ENCODE measurements at places on chromosomes 16 and 17.

DNA sequence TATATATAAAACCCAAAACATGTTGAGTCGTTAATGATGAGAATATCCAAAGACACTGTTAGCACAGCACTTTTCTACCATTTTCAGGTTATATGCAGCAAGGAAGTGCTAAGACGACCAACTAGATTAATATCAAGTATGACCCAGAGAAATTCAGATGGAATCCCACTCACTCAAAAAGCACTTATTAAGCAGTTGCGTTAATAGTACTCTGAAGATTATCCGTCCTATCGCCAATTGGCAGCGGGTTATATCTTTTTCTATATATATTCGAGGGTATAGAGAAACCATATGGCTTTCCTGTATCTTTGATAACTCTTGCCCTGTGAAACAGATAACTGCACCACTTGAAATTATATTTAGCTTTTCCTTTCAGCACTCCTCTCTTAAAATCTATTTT is 1.1 kb downstream of the CRLF3 start:
- DNase-seq: no peak

DNA sequence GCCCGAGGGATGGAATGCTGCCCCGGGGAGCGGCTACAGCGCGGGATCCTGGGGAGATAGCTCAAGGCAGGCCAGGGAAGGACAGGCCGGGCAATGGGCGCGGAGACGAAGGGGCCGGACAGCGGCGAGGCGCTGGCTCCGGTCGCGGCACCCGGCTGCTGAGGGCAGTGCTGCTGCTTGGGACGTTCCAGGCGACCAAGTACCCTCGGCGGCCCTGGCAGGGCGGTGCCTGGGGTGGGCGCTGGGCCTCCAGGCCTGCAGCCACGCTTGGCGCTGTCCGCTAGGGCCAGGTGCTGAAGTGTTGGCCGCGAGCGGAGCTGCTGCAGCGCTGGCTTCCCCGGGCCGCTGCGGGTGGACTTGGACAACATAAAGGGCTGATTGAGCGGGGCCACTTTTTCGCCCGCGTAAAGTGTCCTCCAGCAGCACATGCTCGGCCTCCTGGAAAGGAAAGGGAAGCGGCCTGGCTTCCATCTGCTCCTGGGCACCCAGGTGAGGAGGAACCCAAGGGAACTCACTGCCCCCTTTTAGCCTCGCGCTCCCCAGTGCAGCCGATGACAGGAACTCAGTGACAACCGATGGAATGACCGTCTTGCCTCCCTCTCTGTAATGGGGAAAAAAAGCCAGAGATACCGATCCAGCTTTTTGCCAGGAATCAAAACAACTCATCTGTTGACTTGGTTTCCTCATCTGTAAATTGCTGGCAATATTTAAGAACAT is 23.7 kb downstream of the CLEC3A start:
- DNase-seq: peak; percentile 85

- no peak for DNase-seq
Observed at GRCh38 chr16:89317729-89318429, 100.4 kb downstream of the ZNF778 start.

DNA sequence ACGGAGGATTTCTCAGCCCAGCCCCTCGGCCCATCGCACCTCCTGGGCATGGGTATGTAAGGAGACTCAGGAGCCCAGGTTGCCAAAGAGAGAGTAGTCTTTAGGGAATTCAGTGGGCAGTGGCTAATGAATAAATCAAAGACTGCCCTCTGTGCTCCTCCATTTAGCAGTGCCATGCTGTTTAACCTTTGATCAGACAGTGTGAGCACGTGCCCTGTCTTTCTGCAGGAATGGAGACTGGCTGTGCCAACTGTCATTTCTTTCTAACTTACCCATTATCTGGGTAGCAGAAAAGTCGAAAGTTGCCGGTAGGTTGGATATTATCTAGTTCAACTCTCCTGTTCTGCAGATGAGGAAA is 62.4 kb downstream of the CDRT4 start:
- DNase-seq: no peak

- DNase-seq: no peak
Observed at GRCh38 chr17:47821031-47821423, 567 bp downstream of the OSBPL7 start.

DNA sequence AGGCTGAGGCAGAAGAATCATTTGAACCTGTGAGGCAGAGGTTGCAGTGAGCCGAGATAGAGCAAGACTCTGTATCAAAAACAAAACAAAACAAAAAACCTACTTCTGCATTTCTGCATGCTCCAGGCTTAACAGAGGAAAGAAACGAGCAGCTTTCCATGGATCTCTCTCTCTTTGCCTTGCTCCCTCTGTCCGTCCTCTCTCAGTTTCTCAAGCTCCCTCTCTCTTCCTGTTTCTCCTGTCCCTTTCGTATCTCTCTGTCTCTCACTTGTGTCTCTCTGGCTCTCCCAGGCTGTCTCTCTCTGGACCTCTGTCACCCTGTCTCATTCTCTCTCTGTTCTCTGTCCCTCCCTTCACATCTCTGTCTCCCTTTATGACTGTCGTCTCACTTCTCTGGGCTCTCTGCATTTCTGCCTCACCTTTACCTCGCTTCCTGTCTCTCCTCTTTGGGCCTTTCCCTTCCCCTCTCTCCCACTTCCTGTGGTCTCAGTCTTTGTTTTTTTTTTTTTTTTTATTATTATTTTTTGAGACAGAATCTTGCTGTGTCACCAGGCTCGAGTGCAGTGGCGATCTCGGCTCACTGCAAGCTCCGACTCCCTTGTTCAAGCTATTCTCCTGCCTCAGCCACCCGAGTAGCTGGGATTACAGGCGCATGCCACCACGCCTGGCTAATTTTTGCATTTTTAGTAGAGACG is 4.1 kb upstream of the PITPNA start:
- DNase-seq: no peak

GRCh38 chr17:39563476-39563875 is 44.2 kb downstream of the NEUROD2 start:
- DNase-seq: no peak

DNA sequence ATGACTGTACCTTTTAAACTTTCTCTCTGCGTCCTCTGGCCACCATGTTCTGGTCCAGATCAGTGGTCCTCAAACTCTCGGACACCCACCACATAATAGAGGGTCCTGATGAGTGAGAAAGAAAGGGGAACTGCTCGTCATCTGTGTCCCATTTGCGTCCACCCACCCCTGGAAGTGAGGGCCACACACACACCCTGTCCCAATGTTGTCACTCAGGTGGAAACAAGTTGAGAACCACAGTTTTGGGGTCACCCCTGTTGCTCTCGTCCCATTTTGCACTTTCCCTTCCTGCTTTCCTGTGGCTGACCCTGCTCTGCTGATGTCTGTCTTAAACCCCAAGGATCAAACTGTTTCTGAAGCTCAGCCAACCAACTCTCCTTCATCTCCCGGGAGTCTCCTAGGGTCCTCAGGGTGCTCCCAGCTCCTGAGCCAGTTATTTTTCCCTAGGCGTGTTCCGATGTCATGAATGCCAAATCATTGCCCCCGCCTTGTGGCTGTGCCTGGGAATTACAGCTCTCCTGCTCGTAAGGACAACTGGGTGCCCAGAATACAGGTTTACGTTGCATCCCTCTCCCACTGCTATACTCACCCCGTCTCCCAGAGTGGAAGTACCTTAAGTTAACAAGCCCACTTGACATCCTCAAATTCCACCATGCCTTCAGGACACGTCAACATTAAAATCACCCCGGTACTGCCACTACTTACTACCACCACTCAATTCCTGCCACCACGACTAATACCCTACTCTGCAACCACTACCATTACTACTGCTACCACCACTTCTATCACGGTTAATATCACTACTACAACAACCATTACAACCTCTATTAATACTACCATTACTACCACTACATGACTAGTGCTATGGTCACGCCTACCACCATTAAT is 26.0 kb upstream of the HNF1B start:
- peak; percentile 83 for DNase-seq

DNA sequence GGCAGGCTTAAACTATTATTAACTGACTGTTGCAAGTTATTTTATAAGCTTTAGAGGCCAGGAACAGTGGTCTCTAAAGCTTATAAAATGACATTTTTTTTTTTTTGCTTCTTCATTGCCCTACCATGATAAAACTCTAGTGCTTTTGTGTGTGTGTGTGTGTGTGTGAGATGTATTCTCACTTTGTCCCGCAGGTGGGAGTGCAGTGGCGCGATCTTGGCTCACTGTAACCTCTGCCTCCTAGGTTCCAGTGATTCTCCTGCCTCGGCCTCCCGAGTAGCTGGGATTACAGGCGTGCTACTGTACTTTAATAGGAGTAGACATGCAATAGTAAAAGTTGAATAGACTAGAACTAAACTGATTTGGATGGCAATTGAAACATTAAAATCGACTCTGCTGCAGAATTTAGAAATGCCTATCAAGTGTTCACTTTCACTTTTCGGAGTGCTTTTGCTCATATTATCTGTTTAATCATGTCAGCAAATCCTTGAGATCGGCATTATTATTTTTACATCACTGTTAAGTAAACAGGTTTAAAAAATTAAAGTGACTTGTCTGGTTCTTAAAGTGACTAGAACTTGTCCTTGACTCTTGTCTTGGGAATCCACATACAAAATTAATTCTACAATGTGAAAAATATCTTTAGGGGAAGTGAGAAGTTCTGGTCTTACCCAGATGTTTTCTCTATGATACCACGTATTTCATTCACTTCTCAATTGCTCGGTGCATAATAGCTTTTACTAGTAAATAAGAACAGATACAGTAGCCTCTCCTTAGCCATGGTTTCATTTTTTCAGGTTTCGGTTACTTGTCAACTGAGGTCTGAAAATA is 8.4 kb upstream of the PCTP start:
- no peak for DNase-seq

DNA sequence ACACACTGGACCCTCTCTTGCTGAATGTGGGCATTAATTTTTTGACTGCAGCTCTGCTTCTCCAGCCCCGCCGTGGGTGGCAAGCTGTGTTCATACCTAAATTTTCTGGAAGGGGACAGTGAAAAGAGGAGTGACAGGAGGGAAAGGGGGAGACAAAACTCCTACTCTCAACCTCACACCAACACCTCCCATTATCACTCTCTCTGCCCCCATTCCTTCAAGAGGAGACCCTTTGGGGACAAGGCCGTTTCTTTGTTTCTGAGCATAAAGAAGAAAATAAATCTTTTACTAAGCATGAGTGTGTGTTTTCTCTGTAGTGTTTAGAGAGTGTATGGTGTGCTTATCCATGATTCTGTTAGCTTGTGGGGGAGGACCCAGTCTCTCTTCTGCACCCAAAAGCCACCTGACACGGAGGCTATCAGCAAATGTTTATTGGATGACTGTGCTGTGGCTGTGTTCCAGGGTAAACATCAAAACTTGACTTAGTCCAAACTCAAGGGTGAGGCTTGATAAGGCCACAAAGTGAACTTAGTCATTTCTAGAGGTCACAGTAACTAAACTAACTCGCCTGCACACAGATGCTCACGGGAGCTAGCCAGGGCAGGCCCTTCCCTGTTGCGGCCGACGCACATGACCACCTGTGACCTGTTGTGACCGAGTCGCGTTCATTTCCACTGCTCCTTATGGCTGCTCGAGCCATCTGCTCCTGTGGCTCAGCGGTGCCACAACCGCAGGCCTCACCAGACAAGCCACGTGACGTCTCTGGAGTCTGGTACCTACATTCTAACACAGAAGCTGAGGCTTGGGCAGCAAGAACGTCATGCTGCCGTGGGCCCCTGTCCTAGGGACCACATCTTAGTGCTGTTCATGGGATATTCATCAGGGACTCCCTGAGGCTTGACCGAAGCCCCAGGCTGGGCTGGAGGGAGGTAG is 9.8 kb upstream of the MED11 start:
- peak; percentile 87 for DNase-seq

- DNase-seq: no peak
Observed at GRCh38 chr16:27728691-27729090, 178.7 kb downstream of the KATNIP start.

DNA sequence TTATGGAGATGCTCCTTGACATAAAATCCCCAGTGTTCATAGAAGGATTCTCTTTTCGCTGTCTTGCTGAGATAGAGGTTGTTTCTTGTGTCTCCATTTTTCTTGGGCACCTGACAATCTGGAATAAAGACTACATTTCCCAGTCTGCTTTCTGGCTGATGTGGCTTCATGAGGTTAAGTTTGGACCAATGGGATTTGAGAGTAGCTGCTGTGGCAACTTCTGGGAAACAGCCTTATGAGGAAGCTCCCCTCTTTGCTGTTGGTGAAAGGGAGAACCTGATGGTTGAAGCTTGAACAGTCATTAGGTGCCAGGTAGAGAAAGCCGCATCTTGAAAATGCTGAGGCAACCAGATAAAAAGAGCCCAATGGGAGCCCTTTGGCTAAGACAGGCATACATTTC is 24.4 kb downstream of the HS3ST4 start:
- DNase-seq: no peak

DNA sequence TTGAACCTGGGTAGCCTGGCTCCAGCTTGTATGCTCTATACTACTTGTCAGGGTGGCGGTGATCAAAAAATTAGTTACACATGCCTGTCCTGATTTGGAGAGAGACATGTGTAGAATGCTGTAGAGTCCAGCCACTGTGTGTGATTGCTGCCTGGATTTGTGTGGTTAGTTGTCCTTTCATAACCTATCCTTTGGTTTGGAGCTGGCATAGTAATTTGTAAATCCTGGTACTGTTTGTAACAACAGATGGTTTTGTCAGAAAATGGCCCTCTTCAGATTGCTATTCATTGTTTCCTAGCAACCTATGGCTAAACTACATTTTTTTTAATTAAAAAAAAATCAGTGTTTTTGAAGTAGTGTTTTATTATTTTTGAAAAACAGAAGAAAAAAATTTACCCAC is 30.5 kb downstream of the ETV4 start:
- DNase-seq: no peak

- no peak for DNase-seq
Observed at GRCh38 chr17:61219460-61219859, 180.2 kb upstream of the TBX2 start.

DNA sequence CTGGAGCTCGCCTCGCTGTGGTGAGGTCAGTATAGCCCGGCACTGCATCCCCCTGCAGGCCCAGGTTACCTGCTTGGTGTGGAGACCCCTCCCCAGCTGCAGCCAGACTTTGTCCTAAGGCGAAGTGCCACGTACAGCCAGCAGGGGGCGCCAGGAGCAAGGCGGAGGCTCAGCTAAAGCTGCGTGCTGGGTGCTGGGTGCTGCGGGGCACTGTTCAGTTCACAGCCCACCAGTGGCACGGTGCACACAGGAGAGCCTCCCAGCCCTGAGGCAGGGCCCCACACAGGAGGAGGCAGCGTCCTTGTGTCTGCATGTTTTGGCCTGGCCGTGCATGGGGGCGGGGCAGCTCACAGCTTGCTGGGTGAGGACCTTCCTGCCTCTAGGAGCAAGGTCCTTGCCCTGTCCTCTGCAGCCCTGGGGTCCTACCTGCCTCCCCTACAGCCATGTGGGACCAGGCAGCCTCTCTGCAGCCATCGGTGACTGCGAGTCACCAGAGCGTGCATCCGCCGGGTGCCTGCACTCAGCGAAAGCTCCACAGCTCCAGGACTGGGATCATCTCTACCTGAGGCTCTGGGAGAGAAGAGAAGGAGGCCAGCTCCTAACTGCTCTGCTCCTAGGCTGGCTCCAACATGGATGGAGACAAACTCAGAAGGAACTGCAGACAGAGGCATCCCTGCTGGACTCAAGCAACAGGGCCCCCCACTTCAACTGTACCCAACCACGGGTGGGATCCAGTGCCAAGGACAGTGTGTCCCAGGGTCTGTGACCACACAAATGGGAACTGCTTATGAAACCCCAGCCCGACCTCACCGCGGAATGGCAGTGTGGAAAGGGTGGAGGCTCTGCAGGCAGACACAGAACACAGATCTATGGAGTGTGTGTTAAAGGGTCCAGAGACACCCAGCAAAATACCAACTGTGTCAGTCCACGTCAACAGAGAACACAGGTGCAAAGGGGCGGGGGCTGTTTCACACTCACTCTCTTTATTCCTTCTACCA is 19.0 kb downstream of the SLC7A5 start:
- DNase-seq: peak; percentile 65
